Aorta (tissue), 5 donors: ENCODE measurements at places on chromosomes 5 and 9. TPM values are rescaled to one million over a fixed set of nuclear protein-coding genes. Genes with fewer than 3 reads are reported as not detected.

The NAIP gene
- polyA plus RNA-seq, result 5.9 TPM

The MAML1 gene
- polyA plus RNA-seq, result 12.1 TPM

DNA sequence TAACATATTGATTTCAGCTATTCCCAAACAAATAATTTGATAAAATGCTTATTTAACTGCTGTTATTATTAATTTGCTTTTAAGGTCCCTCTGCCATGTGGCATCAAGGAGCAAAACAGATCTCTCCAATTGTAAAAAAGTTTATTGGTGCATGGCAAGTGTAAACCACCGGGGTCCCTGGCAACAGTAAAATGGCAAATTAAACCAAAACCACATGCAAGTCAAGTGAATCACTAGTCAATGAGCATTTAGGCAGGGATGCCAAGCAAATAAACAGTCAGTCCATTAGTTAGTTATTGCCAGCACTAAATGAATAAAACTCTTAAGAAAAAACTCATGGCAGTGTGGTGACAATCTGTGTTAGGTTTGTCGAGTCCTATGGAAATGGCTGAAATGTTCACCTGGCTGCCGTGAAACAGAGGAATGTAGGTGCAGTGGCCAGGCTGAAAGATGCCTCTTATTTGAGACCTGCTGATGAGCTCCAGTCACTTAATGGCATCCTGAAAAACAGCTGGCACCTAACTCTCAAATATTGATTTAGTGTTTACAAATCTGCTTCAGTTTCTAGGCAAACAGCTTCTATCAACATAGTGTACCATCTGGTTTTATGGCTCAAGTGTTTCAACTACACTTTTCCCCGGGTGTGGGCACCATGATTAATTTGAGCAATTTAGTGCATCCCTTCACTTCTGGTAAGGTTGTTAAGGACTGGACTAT is 296.5 kb upstream of the ITGA1 start:
- no peak for DNase-seq

GRCh38 chr9:127886401-127886972 is 9.0 kb upstream of the AK1 start:
- DNase-seq, result no peak

- no peak for DNase-seq
Measured at GRCh38 chr9:113807173-113808061, 68.7 kb upstream of the ZNF618 start.

DNA sequence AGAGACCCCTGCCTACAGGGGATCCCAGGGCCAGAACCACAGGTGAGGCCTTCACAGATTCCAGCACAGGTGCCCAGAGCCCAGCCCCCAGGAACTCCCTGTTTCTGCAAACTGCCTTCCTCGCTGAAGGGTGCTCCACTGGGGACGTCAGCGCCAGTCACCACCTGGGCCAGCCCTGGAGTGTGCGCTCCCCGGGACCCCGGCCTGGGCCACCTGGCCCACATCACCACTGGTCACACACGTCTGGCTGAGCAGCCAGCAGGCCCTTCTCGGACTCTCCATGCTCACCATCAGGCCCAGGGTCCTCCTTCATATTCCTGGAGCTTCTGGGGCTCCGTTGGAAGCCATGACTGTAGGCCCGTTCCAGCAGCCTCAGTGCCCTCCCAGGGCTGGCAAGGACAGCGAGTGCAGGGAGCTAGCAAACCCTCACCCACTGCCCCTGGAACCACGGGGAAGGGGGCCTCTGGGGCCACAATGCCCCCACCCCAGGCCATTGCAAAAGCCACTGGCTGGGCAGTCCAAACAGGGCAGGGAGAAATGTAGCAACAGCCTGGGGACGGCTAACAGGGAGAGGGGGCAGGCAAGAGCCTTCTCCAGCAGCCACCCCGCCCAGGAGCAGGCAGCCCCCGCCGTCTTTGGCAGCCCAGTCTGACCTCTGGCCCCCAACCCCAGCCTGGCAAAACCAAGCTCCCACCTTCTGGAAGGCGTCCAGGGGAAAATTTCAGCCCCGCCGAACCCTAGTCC is 1.3 kb downstream of the AGPAT2 start:
- DNase-seq, result no peak

GRCh38 chr9:104772714-104773510 is 9.0 kb downstream of the NIPSNAP3B start:
- no peak for DNase-seq

- no peak for DNase-seq
Measured at GRCh38 chr5:60377826-60378225, 322.1 kb downstream of the DEPDC1B start.
